CD8-positive, alpha-beta memory T cell (primary cell): ENCODE measurements at places on chromosomes 16 and 17. TPM values are rescaled to one million over a fixed set of nuclear protein-coding genes. Genes with fewer than 3 reads are reported as not detected.

DNA sequence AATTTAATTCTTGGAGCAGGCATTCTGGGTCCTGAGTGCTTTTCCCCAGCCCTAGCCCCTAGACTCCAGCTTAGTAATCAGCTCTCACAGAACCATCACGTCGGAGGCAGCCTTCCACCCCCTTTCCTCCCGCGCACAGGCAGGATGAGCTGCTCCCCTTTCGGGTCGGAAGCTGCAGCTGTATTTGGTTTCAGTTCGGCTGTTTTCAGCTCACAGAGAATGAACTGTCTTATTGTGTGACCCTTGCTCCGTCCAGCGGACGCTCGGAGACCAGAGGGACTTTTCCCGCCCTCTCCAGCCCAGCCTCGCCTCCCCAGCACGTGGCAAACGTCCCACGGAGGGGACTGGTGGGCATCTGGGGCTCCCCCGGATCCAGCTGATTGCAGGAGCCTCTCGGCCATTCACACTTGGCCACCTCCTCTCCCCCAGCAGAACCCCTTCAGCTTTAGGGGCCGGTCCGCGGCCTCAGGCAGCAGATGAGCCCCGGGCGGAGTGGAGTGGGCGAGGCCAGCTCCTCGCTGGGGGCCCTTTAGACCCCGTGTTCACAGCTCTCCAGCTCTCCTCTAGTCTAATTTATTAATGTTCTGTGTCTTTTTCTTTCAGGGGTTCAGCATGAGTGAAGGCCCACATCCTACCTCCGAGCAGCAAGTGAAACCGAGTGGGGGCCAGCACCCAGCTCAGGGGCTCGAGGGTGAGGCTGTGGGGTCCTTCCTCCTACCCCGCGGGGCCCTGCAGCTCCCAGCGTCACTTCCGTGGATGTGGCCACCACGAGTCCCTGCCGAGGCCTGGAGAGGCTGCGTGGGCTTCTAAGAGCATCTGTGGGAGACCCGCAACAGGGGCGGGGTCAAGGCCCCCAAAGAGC is 863 bp upstream of the UTS2R start:
- no peak for DNase-seq

DNA sequence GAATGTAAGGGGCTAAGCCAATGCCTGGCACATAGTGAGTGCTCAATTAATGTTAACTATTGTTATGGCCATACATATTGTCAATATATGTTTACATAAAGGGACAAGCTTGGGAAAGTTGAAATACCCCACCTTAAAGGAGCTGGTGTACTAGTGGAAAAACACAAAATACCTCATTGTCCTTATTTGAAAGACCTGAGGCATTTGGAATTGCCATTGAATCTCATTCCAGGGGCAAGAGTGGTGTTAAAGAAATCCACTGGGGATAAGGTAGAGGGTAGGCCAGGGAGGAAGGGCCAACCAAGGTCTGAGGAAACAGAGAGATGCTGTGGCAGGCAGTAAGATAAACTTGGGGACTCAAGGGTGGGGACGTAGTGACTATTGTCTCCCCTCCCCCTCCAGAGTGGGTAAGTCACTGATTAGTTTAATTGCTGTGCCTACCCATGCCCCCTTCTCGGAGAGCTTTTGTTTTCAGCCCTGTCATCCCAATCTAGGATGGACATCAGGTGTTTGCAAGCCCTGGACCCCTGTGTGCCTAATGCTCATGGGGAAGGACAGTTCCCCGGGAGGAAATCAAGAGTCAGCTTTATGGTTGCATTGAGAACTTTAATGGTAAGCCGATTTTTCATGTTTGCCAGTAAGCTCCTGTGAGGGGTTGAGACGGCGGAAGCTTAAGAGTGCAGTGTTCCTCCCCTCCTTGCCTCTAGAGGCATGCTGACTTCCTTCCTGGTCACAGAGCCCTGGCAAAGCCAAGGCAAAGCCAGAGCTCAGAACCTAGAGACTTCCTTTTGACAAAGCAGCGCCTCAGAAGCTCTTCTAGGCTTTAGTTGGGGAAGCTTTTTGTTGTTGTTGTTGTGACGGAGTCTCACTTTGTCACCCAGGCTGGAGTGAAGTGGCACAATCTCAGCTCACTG is 2.5 kb upstream of the HEATR9 start:
- peak; percentile 41 for DNase-seq

DNA sequence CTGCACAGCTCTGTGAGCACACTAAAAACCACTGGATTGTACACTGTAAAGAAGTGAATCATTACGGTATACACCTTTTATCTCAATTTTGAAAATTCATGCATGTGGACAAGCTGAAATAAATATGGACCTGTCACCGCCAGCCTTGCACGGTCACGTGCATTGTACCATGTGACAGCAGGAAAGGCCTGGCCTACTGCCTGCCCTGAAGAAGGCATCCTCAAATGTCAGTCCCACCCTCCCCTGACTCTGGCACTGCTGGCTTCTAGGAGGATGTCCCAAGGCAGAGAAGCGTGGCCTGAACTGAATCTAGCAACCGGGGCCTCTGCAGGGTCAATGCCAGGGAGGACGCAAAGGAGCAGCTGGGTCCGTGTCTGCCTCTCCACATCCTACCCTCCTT is 34.6 kb downstream of the SLC38A8 start:
- no peak for DNase-seq

DNA sequence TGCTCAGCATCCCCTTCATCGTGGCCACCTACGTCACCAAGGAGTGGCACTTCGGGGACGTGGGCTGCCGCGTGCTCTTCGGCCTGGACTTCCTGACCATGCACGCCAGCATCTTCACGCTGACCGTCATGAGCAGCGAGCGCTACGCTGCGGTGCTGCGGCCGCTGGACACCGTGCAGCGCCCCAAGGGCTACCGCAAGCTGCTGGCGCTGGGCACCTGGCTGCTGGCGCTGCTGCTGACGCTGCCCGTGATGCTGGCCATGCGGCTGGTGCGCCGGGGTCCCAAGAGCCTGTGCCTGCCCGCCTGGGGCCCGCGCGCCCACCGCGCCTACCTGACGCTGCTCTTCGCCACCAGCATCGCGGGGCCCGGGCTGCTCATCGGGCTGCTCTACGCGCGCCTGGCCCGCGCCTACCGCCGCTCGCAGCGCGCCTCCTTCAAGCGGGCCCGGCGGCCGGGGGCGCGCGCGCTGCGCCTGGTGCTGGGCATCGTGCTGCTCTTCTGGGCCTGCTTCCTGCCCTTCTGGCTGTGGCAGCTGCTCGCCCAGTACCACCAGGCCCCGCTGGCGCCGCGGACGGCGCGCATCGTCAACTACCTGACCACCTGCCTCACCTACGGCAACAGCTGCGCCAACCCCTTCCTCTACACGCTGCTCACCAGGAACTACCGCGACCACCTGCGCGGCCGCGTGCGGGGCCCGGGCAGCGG is 3.2 kb downstream of the UTS2R start:
- no peak for DNase-seq

- DNase-seq, result no peak
Observed at GRCh38 chr17:6304894-6305612, 129.9 kb downstream of the AIPL1 start.

DNA sequence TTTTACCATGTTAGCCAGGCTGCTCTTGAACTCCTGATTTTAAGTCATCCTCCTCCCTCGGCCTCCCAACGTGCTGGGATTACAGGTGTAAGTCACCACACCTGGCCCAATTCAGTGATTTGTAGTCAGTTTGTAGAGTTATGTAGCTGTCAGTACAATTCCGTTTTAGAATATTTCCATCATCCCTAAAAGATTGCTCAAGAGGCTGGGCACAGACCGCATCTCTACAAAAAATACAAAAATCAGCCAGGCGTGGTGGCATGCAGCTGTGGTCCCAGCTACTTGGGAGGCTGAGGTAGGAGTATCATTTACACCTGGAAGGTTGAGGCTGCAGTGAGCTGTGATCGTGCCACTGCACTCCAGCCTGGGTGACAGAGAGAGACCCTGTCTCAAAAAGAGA is 20.6 kb downstream of the RGS11 start:
- no peak for DNase-seq

DNA sequence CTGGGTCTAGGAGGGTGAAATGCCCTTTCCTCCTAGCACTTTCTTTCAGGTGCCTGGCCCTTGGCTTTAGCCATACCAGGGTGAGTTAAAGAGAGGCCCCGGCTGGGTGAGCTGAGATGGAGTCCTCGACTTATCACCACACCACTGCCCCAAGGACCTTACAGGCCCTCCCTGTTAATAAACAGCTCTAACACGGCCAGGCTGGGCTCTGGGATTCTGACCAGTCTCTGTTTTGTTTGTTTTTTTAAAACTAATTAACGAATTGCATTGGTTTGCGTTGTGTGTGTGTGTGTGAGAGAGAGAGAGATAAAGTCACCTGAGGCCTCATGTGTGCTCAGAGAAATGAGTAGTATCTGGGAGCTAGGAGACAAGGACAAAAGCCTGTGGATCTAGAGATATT is 14.3 kb downstream of the MYL4 start:
- DNase-seq, result no peak

DNA sequence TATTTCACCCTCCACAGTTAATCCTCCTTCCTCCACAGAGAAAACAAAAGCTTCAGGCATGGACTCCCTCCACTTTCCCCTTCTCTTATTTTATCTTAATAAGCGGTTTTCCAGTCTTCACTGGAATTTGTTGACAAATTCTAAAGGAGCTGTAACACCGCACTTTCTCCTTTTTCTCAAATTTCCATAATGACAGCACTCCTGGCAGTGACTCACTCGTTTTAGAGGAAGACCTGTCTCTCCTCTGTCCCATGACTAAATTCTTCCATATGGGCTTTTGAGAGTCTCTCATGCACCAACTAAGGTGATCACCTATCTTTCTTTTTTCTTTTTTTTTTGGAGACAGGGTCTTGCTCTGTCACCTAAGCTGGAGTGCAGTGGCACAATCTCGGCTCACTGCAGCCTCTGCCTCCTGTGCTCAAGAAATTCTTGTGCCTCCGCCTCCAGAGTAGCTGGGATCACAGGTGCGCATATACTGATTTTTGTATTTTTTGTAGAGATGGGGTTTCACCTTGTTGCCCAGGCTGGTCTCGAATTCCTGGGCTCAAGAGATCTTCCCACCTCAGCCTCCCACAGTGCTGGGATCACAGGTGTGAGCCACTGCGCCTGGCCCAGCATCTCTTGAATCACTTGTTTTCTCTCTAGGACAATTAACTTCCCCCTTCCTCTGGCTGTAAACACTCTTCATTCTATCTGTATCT is 7.7 kb downstream of the ITGAM start:
- DNase-seq, result no peak

DNA sequence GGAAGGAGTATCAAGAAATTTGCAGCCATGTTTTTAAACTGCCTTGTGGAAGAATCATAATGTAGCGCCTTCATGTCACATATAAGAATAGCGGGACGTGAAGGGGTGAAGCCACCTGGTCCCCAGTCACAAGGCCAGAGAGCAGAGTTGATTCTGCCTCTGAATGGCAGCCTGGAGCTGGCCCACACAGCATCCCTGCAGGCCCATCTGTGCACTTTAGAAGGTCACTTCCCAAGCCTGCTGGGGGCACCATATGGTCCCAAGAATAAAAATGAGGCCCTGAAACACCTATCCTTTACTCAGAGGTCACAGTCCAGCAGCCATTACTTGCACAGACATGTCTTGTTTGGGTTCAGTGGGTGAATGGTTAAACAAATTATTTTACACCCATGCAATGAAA is 15.0 kb downstream of the CD300E start:
- DNase-seq, result no peak

GRCh38 chr16:77359065-77359502 is 75.8 kb downstream of the ADAMTS18 start:
- no peak for DNase-seq

DNA sequence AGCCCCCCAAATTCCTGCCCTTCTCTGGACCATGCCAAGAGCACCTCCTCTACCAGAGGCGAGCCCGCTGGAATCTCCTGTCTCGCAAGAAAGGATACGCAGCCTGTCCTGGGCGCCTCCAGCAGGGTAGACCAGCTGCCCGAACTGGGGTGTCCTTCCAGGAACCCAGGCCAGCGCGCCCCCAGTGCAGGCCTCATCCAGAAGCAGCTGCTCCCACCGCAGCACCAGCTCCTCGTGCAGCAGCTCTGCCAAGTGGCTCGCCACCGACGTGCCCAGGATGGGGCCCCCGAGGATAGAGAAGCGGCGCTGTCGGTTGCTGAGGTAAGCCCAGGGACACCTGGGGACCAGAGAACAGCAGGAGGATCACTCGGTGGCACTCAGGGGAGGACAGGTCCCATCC is 4.8 kb downstream of the TAF1C start:
- no peak for DNase-seq

- peak; percentile 36 for DNase-seq
Observed at GRCh38 chr17:79811011-79811867, 14.4 kb upstream of the CBX8 start.

GRCh38 chr16:8583732-8584131 is 6.6 kb downstream of the TMEM114 start:
- no peak for DNase-seq

- no peak for DNase-seq
Observed at GRCh38 chr17:47633996-47634395, 15.7 kb upstream of the KPNB1 start.

DNA sequence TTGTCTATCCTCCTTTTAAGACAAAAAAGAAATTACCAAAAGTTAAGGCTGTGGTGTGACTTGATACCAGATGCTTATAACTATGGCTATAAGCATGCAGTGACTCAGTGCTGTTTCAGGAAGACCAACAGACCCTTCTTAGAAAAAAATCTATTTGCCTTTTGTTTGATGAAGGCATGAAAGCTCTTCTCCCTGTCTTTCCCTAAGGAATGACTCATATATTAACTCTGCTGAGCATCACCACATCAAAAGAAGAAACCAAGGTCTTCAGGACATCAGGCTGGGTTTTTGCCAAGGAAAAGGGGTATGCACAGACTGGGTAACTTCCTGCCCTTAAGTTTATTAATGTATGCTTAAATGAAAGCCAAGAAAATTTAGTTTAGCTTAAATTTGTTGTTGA is 47.1 kb downstream of the VMP1 start:
- DNase-seq, result no peak

GRCh38 chr16:11306997-11307638 is 26.0 kb upstream of the PRM1 start:
- DNase-seq, result no peak

DNA sequence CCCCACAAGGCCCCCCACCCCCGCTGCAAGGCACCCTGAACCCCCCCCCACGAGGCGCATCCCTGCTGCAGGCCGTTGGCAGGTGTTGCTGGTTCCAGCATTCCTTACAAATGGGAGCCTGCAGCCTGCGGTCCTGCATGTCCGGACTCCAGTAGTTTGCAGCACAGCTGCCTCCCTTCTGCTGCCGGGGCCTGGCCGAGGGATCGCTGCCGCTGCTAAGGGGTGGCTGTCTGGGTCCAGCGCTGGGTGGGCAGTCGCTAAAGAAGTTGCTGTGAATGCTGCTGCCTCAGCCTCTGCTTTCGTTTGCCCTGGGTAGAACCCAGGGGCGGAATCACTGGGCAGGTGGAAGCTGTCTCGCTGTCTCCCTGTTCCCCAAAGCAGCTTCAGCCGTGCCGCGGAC is 11.8 kb downstream of the UTS2R start:
- DNase-seq, result no peak

The CCDC200 gene
- total RNA-seq, result 0.33 TPM

The SDR42E2 gene
- 0.11 TPM for total RNA-seq

The SLC9A5 gene
- total RNA-seq, result 5.2 TPM

The HBA1 gene
- total RNA-seq, result not detected

The KATNB1 gene
- 50.2 TPM for total RNA-seq

The FOXN1 gene
- not detected for total RNA-seq

The MSLN gene
- not detected for total RNA-seq

The SYCE1L gene
- total RNA-seq, result 4.6 TPM

The RCVRN gene
- not detected for total RNA-seq

The MPP2 gene
- total RNA-seq, result 0.90 TPM
